Right lobe of liver (tissue), 6 donors: ENCODE measurements at places on chromosomes 7 and 10.

GRCh38 chr10:132883391-132883881, 58.9 kb downstream of the CFAP46 start:
- no peaks in the 10 kb centered on the region for H3K36me3 ChIP-seq
- H3K27ac ChIP-seq = no peak overlapping the region
- H3K27me3 ChIP-seq = no peaks in the 10 kb centered on the region
- H3K4me1 ChIP-seq = no peaks in the 10 kb centered on the region
- DNase-seq = peak; percentile 8

DNA sequence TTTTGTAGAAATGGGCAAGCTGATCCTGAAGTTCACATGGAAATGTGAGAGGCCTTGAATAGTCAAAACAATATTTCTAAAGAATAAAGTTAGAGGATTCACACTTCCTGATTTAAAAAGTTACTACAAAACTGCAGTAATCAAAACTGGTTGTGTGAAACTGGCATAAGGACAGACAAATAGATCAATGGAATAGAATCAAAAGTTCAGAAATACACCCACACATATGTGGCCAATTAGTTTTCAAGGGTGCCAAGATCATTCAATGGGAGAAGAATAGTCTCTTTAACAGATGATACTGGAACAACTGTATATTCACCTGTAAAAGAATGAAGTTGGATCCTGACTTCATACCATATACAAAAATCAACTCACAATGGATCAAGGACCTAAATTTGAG, 27.7 kb downstream of the DNAJC9 start:
- H3K4me3 ChIP-seq = no peak overlapping the region
- H3K27ac ChIP-seq = no peak overlapping the region
- H3K36me3 ChIP-seq = no peaks in the 10 kb centered on the region
- no peaks in the 10 kb centered on the region for H3K4me1 ChIP-seq

GRCh38 chr7:83677180-83677866, 28.4 kb upstream of the SEMA3E start:
- no peak for DNase-seq
- H3K36me3 ChIP-seq = no peaks in the 10 kb centered on the region
- no peak overlapping the region for H3K4me3 ChIP-seq
- H3K4me1 ChIP-seq = no peaks in the 10 kb centered on the region

DNA sequence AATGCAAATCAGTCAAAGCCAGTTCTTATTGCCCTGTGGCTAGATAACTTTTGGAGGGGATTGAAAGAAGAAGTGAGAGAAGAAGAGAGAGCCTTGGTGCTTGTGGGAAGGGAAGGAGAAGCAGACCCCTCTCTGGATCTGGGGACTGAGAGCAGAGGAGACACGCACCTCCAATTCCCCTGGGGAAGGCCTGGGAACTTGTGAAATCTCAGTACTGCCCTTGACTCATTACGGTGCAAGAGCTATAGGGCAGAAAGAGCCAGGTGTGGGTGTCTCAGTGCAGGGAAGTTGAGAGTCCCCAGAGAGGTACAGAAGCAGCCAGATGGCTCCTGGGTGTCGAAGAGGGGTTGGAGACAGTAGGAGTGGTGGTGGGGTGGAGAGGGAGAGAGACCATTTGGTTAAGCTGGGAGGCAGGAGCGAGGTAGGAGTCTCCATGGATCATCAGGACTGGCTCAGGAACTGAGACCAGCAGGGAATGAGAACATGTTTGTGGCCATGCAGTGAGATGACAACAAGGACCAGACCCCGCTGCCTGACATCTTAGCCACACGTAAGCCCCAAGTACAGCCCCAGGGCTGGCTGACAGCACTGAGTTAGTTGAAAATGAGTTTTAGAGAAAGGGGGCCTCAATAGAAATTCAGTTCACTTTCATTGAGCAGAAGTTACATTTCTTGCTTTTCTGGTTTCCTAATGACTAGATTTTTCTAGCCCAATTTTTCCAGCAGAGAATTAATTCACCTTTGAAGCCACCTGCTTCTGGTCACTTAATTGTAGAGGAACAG, 238.2 kb downstream of the BUB3 start:
- H3K27me3 ChIP-seq = no peaks in the 10 kb centered on the region
- no peak for DNase-seq
- H3K4me3 ChIP-seq = no peak overlapping the region
- no peak overlapping the region for H3K27ac ChIP-seq

DNA sequence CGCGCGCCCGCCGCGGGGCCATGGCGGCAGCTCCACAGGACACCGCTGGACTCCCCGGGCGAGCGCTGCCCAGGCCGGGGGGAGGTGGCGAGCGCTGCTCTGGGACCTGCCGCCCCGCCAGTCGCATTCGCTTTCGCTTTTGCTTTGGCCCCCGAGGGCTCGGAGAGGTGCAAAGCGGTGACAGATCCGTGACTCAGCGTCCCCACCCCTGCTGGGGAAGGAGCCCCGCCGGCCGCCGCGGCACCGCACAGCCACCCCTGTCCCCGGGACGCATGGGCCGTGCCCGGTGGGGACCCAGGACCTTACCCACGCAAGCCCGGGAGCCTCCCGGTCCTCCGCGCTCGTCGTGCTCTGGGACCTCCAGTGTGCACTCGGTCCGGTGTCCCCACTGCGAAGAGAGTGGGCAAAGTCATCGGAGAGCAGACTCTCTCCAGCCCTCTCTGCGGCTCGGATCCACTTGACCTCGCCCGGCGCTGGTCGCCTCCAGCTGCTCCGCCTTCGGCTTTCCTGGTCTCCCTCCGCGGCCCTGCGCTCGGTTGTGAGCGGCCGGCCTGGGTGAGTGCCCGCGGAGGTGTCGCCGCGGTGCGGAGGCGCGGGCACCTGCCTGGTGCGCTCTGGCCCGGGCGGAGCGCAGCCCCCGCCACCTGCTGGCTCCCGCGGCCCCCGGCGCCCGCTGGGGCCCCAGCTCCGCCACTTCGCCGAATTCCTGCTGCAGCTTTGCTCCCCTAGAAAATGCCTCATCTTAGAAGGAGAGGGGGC, at the start of gene IL15RA:
Gene IL15RA, minus strand, starts transcription at position 73 of the 759 bp plus-strand sequence. Its CDS starts 51 bp downstream, at position 22.
- H3K4me3 ChIP-seq = peak within 1 kb of the TSS; percentile 83
- DNase-seq = peak; percentile 90
- H3K27ac ChIP-seq = peak within 1 kb of the TSS; percentile 93
- no peaks in the 10 kb centered on the region for H3K27me3 ChIP-seq
- no peaks in the 10 kb centered on the region for H3K4me1 ChIP-seq

DNA sequence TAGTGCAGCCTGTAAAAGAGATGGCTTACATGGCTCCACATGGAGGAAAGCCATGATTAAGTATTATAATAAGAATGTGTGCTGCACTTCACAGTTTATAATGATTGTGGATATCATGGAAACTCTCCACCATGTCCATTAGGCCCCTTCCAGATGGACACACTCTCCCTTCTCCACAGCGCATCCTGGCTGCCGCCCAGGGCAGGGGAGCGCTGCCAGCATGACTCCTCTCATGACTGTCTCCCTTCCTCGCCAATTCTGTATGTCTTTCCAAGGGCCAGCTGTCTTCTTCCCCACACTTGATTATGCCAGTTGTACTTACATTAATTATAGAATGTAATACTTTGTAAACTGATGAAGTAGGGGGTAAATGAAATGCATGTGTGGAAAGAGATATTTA, 259.3 kb upstream of the TMEM72 start:
- no peaks in the 10 kb centered on the region for H3K27me3 ChIP-seq
- DNase-seq = no peak
- H3K4me3 ChIP-seq = no peak overlapping the region
- H3K4me1 ChIP-seq = no peaks in the 10 kb centered on the region
- H3K36me3 ChIP-seq = no peaks in the 10 kb centered on the region

- no peak overlapping the region for H3K4me3 ChIP-seq
- no peaks in the 10 kb centered on the region for H3K27me3 ChIP-seq
- no peak for DNase-seq
- H3K27ac ChIP-seq = no peak overlapping the region
Observed at GRCh38 chr7:134691546-134692343, 45.1 kb downstream of the BPGM start.

DNA sequence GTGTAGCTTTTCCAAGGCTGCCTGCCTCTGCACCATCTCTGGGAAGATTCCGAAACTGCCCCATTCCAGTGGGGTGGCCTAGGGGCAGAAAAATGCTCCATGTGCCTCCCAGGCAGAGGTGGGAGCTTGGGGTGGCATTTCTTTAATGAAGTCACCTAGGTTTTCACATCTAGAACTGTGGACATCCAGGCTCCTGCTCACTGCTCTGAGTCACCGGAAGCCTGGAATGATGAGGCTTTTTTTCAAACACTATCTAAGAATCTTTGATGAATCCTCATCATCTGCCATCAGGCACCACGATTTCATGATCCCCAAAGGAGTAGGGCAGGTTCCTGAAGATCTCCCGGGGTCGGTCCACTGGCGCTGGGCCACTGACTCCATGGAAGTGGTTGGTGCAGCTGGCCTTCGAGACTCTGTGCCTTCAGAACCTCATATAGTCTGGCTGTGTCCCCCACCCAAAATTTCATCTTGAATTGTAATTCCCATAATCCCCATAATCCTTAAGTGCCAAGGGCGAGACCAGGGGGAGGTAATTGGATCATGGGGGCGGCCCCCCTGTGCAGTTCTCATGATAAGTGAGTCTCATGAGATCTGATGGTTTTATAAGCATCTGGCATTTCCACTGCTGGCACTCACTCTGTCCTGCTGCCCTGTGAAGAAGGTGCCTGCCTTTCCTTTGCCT, 37.1 kb downstream of the MTURN start:
- H3K36me3 ChIP-seq = no peaks in the 10 kb centered on the region
- H3K27ac ChIP-seq = no peak overlapping the region
- no peaks in the 10 kb centered on the region for H3K27me3 ChIP-seq
- no peak for DNase-seq
- no peaks in the 10 kb centered on the region for H3K4me1 ChIP-seq

DNA sequence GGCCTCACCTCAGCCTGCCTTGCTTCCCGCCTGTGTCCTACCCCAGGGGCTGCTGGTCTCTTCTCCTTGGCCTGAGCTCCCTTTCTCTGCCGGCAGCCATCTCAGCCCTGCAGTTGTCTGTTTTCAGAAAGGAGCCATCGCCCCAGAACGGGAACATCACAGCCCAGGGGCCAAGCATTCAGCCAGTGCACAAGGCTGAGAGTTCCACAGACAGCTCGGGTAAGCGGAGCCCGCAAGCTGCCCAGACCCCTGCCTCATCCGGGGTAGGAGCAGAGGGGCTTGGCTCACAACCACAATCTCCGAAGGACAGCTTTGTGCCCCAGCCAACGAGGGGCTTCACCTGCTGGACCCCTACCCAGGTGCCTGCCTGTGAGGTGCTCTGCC, 5.3 kb upstream of the DEPP1 start:
- H3K27ac ChIP-seq = no peak overlapping the region
- peaks cover 6% of the 10 kb centered on the region for H3K36me3 ChIP-seq
- H3K4me3 ChIP-seq = no peak overlapping the region
- peak; percentile 37 for DNase-seq
- H3K4me1 ChIP-seq = no peaks in the 10 kb centered on the region
- no peaks in the 10 kb centered on the region for H3K27me3 ChIP-seq

GRCh38 chr10:3951993-3952392, 167.0 kb upstream of the KLF6 start:
- no peaks in the 10 kb centered on the region for H3K4me1 ChIP-seq
- no peak overlapping the region for H3K4me3 ChIP-seq
- H3K27me3 ChIP-seq = no peaks in the 10 kb centered on the region
- no peaks in the 10 kb centered on the region for H3K36me3 ChIP-seq
- no peak for DNase-seq

DNA sequence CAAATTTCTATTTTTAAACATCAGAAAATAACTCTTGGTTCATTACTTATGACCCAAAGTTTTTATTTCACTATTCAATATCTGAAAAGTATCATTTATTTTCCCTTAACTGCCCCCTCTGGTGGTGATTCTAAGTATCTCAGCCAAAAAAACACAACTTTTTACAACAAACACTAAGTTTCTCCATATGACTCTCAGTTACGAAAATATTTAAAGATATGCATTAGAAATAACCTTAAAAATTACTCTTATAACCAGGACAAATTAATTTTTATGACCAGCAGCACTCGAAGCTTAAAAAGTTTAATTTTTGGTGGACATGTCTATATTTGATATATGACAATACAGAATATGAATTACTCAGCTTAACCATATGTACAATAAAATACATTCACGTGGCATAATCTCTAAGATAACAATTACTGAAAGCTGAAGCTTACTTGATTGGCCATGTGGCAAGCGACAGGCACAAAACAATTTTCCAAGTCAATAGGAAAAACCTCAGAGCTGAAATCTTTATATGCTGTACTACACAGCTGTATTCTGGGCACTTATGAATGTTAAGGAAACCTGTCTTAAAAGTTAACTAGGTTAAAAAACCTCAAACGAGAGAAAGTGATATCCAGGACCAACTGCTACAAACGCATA, 2.3 kb downstream of the HNRNPA2B1 start:
- peaks cover 20% of the 10 kb centered on the region for H3K36me3 ChIP-seq
- DNase-seq = no peak
- H3K4me3 ChIP-seq = peak overlapping the region; percentile 88
- peaks cover 56% of the 10 kb centered on the region for H3K4me1 ChIP-seq
- H3K27me3 ChIP-seq = no peaks in the 10 kb centered on the region

- no peaks in the 10 kb centered on the region for H3K36me3 ChIP-seq
- H3K27ac ChIP-seq = no peak overlapping the region
- no peaks in the 10 kb centered on the region for H3K4me1 ChIP-seq
Observed at GRCh38 chr10:16585103-16585502, 63.4 kb upstream of the C1QL3 start.

GRCh38 chr10:3679950-3680629, 104.9 kb downstream of the KLF6 start:
- no peak overlapping the region for H3K4me3 ChIP-seq
- no peaks in the 10 kb centered on the region for H3K27me3 ChIP-seq
- H3K36me3 ChIP-seq = no peaks in the 10 kb centered on the region
- no peak overlapping the region for H3K27ac ChIP-seq
- no peak for DNase-seq

- H3K27ac ChIP-seq = no peak overlapping the region
- H3K4me1 ChIP-seq = no peaks in the 10 kb centered on the region
- no peaks in the 10 kb centered on the region for H3K36me3 ChIP-seq
- no peak for DNase-seq
- no peaks in the 10 kb centered on the region for H3K27me3 ChIP-seq
Observed at GRCh38 chr10:124345521-124345920, 73.2 kb downstream of the OAT start.

DNA sequence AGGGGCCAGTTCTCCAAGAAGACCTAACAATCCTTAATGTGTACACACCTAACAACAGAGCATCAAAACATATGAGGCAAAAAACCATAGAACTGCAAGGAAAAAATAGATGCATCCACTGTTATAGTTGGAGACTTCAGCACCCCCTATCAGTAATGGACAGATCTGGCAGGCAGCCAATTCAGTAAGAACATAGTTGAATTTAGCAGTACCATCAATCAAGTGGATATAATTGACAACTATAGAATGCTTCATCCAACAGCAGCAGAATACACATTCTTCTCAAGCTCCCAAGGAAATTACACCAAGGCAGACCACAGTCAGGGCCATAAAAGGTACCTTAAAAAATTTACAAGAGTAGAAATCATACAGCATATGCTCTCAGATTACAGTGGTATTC, 42.2 kb downstream of the POLL start:
- H3K36me3 ChIP-seq = no peaks in the 10 kb centered on the region
- H3K27me3 ChIP-seq = no peaks in the 10 kb centered on the region
- H3K4me3 ChIP-seq = no peak overlapping the region

GRCh38 chr7:157687158-157687557, 350.4 kb downstream of the DNAJB6 start:
- H3K4me3 ChIP-seq = no peak overlapping the region
- H3K36me3 ChIP-seq = no peaks in the 10 kb centered on the region
- peaks cover 36% of the 10 kb centered on the region for H3K27me3 ChIP-seq
- DNase-seq = no peak
- no peak overlapping the region for H3K27ac ChIP-seq
